Cerebellar nuclear complex (tissue), 1 donor: ENCODE measurements at places on chromosomes 2 and 18.

- no peak for DNase-seq
These were observed 705.4 kb downstream of the METTL4 start for GRCh38 chr18:1865869-1866268.

DNA sequence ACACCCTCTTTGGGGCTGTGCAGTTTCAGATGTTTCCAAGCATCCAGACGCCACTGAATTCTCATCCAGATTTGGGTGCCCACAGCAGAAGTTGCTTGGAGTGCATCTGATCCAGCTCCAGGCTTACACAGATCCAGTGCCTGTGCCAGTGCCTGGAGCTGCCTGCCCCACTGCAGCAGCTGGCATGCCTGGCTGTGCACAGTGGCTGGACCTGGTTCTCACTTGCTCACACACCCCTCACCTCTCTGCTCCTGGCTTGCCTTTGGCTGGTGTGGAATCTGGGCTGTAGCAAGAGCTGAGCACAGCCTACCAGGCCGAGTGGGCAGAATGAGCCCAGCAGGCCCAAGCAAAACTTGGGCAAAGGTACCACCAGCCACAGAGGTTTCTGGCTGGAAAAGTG is 137.9 kb downstream of the SPAG16 start:
- no peak for DNase-seq

DNA sequence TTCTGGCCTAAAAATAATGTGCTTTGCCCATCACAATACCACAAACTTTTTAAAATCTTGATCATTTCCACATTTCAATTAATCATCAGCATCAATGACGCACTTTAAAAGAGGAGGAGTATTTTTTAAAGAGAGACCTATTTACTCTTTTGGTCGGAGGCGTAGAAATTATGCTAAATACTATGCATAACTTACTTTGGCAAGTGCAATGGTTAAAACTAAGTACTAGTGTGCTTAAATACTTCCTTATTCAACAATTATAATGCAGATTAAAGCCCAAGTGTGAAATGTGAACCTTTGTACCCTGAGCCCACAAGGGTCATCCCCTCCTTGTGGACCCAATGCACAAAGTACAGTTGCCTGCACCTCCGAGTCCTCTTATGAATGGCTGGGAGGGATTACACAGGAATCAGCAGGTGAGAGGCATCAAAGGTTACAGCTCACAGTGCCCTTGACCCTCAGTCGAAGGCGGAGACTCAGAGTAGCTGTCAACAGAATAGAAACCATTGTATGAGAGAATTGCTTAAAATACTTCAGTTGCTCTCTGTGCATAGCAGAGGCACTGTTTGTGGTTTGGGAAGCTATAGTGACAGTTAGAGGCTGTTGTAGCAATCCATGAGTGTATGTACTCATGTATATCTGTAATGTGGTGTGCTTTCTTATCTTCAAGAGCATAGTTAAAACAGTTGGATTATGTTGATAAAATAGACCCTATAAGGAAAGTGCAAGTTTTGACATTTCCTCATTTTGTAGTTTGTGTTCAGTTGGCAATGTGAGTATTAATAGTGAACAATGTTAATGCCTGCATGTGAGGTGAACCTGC is 151.7 kb upstream of the ITGA4 start:
- DNase-seq = no peak

DNA sequence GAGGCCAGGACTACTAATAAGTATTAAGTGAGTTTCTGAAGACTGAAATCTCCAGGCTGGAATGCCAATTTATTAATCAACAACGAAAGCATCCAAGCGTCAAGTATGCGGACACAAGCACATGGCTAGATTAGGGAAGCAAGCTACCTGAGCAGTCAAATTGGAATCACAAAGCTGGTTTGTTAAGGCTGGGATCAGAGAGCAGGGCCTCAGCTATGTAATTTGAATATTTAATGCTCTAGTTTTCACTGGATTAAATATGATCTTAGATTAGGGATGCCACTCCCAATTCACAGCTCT is 5.7 kb downstream of the CCL20 start:
- DNase-seq = no peak

DNA sequence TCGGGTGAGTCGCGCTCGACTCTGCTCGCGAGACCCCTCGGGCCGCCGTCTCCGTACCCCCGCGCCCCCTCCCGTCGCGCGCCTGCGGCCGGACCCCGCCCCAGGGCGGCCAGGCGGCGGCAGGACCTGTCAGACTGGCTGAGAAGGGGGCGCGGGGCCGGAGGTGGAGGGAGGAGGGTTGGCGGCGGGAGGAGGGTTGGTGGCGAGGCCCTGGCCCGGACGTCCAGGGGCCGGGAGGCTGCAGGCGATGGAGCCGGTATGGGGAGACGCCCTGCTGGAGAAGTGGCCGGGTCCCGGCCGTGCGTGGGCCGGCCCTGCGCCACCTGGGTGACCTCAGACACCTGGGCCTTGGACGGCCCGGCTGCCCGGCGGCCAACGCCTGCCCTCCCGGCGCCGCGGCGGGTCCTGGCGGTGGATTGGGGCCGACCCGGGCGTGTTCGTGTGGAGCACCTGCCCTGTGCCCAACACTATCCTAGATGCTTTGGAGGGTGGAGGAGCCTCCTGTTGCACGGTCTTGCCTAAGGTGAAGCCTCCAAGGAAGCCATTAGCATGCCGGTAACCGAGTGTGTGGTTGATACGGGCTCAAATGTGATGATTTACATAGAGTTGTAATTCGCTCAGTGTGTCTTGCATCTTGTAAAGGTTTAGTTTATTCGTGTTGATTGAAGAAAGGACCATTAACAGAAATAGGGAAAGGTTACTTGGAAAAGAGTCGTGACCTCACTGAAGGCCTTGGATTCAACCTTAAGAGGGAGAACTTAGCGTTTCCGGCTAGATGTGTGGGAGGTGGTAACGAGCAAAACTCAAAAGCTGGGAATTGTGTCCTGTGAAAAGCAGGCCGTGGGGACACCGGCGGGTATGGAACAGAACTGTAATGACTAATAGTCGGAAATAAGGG is 550 bp downstream of the MYL12B start:
- no peak for DNase-seq

GRCh38 chr2:196205011-196205766 is 33.8 kb upstream of the STK17B start:
- DNase-seq = no peak

- DNase-seq = no peak
These were observed 105.1 kb upstream of the GALNT5 start for GRCh38 chr2:157152362-157152761.

- no peak for DNase-seq
These were observed 780.8 kb upstream of the GCFC2 start for GRCh38 chr2:76491503-76491902.

DNA sequence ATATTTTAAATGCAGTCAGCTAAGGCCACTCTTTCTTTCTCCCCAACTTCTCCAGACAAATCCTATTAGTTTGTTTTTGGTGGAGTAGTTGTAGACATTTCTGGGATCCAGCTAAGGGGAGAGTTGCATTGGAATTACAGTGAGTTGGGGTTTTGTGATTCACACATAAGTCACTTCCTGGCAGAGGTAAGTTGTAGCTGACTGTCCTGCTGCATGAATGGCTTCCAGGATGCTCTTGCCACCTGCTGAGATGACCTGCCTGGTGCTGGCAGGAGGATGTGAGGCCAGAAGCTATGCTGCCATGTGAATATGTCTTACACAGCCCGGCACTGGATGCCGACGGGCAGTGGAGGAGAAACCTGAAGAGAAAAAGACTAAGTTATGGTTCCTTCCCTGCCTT is 243.7 kb downstream of the TDRD15 start:
- no peak for DNase-seq

- no peak for DNase-seq
These were observed 43.9 kb upstream of the RFX8 start for GRCh38 chr2:101518578-101519492.

GRCh38 chr2:176978921-176979320 is 233.7 kb upstream of the HNRNPA3 start:
- no peak for DNase-seq

GRCh38 chr18:27007880-27008279 is 142.4 kb upstream of the AQP4 start:
- no peak for DNase-seq

DNA sequence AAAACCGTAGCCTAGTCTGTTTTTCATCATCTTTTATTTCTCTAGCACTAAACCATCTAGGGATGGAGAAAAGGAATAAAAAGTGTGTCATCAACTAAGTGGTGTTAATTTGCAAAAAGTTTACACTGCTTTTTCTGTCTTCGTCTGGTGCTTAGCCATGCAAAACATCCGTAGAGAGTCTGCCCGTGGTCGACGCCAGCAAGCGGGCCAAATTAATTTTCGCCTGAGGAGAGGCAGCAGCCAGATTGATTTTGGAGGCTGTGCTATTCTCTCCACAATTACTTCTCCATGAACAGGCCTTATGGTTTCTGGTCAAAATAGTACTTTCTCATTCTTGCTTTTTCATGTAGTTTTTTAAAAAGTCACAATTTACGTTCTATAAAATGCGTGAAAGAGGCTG is 46.3 kb downstream of the TNFRSF11A start:
- DNase-seq = no peak

DNA sequence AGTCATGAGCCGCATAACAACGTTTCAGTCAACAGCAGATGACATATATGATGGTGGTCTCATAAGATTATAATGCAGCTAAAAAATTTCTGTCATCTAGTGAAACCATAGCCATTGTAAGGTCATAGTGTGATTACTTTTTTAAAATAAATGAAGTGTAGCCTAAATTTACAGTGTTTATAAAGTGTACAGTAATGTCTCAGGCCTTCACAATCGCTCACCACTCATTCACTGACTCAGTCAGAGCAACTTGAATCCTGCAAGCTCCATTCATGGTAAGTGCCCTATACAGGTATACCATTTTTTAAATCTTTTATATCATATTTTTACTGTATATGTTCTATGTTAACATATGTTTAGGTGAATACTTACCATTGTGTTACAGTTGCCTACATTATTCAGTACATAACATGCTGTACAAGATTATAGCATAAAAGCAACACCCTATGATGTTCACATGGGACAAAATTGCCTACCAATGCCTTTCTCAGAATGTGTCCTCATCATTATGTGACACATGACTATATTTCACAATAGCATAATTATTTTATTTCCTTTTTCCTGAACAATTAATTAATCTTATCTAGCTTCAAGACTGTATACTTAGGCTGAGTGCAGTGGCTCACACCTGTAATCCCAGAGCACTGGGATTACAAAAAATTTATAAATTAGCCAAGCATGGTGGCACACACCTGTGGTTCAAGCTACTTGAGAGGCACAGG is 1115.9 kb upstream of the ZEB2 start:
- no peak for DNase-seq

GRCh38 chr2:234952270-234953115 is 676 bp downstream of the SH3BP4 start:
- DNase-seq = no peak

GRCh38 chr18:36769172-36769571 is 59.6 kb downstream of the TPGS2 start:
- DNase-seq = no peak
